ENCODE measurements at places on chromosomes 7 and 10.

GRCh38 chr7:68247571-68247970, 1250.9 kb downstream of the TYW1 start:
- DNase-seq = no peak

DNA sequence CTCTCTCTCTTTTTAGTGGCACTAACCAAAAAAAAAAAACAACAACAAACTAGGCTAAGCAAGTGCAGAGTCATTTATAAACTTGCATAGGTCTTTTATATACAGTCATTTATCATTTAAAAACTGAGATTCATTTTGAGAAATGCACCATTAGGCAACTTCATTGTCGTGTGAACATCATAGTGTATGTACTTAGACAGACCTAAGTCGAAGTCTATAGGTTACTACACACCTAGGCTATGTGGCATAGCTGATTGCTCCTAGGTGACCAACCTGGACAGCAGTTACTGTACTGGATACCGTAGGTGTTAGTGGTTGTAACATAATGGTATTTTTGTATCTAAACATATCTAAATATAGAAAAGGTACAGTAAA, 109.1 kb upstream of the SAMD8 start:
- no peak for DNase-seq

- DNase-seq = no peak
Measured at GRCh38 chr10:11357439-11357838, 254.0 kb downstream of the USP6NL start.

- no peak for DNase-seq
Measured at GRCh38 chr7:133491846-133492652, 239.2 kb downstream of the EXOC4 start.

GRCh38 chr10:63114031-63114814, 18.9 kb upstream of the NRBF2 start:
- DNase-seq = no peak

GRCh38 chr10:74821501-74821900, 4.9 kb upstream of the KAT6B start:
- no peak for DNase-seq

- no peak for DNase-seq
Measured at GRCh38 chr7:34879871-34880270, 157.4 kb downstream of the DPY19L1 start.

DNA sequence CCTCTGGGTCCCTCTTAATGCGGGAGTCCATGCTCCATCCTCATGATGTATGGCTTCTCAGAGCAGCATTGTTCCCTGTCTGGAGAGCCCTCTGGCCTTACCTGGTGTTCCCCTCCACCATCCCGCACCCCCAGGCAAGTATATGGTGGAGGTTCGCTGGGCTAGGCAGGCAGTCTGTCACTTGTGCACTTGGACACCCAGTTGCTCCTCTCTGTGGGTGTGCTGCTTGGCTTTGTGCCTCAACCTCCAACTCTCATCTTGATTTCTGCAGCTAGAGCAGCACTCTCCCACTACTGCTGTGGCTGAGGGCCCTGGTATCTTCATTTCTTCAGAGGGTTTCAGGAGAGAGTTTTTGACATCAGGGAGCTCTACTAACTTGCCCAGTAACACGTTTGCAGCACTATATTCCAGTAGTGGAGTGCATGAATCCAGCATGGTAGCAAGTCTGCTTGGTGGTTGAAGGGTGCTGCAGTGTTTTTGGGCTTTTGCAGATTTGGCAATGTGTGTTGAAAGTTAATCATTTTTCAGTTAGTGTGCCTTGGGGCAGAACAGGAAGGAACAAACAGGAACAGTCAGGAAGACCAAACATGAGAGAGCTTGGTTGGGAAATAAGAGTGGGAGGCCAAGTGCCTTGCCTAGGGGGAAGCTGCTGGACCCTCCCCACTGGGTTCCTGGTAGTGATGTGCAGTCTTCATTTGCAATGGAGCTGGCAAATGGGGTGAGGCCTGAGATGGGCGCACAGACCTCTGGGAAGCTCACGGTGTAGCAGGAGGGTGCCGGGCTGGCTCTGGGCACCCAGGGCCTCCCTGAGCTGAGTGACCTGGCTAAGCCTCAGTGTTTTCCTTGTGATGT, 37.4 kb downstream of the TSPAN14 start:
- no peak for DNase-seq

DNA sequence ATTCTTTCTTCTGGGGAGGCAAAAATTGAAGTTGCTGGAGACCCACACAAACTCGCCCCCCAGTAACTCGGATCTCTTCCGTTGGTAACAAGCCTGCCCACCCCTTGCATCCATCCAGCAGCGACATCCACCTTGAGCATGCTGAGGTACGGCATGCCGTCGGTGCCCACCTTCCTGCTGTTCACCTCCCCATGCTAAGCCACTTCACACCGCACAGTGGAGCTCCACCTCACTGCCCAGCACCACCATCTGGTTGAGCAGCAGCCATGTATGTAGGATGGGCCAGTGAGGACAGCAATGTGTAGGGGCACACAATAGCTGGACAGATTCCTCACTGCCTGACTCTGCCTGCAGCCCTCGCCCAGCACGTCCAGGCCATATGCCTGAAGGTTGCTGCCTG, 138.1 kb upstream of the ZNF92 start:
- DNase-seq = no peak

GRCh38 chr7:116216956-116217571, 6.7 kb downstream of the TES start:
- DNase-seq = no peak

- no peak for DNase-seq
Measured at GRCh38 chr10:29767968-29768367, 133.2 kb upstream of the SVIL start.

- DNase-seq = no peak
Measured at GRCh38 chr7:2824678-2825461, 19.2 kb downstream of the GNA12 start.
